K562 (cell line): ENCODE measurements at places on chromosomes 1 and 21.

DNA sequence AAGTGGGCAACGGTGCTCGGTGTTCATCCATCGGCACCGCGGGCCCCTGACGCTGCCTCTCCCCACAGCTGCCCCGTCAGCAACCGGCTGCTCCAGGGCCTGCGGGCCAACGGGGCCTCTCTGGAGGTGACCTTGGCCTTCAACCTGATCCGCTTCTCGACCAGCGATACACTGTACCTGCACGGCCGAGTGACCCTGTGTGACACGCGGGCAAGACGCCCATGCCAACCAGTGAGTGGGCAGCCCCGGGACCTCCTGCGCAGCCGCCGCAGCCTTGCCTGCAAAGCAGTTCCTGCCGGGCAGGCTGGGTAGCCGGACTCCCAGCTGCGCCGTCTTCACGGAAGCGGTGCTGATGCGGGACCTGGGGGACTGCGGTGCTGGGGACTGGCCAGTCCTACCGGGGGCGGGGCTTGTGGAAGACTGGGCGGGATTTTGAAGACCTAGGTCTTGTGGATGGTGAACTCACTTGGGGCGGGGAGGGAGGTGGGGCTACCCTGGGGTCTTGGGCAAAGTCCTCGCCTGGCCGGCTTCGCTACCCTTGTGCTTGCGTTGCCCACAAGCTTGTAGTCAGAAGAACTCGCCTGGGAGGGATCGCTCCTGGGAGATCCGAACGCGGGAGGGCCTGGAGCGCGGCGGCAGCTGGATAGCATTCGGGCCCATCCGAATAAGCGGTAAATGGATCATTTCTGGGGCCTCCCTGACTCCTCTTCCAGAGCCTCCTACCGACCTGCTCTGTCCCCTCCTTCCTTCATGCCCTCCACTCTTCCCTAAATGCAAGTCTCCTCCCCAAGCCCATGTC, 8.8 kb upstream of the CEP85 start:
- no peak for DNase-seq

- no peak for DNase-seq
Measured at GRCh38 chr1:234729561-234730474, 119.8 kb upstream of the IRF2BP2 start.

GRCh38 chr21:46391773-46392172, 66.9 kb upstream of the DIP2A start:
- DNase-seq, result no peak

DNA sequence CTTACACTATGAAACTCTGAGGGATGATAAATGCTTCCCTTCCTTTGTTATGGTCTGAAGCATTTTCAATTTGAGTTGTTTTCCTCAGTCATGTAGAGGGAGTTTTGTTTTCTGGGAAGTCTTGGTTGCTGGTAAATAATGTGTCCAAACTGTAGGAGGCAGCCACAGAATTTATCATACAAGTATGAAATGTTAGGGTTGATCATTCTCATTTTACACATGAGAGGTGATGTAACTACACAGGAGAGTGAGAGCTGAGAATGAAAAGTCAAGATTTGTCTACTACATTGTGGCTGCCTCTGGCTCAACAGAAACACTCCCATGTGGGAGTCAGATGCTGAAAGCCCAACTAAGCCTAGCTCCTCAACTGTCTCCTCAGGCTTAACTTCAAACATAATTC, 182.5 kb upstream of the SGIP1 start:
- no peak for DNase-seq

GRCh38 chr1:202275061-202275770, 66.5 kb downstream of the UBE2T start:
- no peak for DNase-seq

GRCh38 chr1:36492491-36492890, 9.8 kb upstream of the CSF3R start:
- peak; percentile 58 for DNase-seq

GRCh38 chr1:153360592-153361479, 3.2 kb downstream of the S100A9 start:
- no peak for DNase-seq
